ENCODE measurements at places on chromosomes 12 and 14.

DNA sequence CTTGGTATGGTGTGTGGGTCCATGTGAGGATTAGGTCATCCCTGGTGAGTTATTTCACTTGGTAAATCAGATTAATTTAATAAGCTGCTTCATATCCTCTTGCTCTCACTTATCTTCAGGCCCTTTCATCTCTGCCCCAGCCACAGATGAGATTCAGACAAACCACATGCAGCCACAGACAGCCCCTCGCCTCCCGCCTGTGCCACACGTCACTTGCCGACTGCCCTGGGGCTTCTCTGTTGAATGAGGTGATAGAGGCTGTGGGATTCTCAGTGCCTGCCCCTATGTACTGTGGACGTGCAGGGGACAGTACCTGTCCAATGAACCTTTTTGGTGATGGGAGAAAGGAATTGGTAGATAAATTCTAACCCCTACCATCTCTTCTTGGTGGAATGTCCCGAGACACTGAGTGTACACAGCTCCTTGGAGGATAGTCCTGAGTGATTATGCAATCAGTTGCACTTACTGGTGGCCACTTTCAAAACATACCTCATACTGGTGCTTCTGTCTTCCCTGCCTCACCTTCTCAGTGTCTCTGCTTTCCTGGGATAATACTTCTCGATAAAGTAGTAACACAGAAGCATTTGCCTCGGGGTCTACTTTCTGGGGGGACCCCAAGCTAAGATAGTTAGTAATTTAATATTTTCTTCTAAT, 248.7 kb downstream of the TTC6 start:
- no peak for DNase-seq

DNA sequence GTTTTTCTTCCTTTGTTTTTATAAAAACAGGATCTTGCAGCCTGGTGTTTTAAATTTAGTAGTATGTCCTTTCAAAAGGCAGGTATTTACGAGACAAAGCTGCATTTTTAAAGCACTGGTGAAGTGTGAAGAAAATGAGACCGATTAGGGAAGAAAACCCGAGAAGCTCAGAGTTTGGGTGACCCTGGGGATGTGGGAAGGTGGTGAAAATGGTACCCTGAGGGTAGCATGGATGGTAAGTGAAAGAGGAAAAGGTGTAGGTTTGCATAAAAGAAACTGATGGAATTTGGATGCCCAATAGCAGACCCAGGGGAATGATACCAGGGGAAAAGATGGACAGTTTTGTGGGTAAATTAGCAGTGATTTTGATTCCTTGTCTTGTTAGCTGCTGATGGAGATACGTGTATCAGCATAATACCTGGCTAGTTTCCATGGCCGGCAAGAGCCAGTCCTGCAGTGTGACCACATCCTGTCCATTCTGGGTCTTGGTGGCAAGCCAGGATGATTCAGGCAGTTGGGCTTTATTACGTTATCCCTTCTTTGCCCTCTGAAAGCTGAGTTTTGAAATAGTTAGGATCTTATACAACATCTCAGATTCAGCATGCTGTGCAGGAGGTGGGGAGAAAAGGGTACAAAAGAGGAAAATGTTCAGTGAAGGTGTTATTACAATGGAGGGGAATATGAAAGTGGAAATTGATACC, 8.9 kb downstream of the BICD1 start:
- DNase-seq: no peak

- DNase-seq: no peak
Observed at GRCh38 chr14:95320955-95321600, 1.4 kb upstream of the CLMN start.

DNA sequence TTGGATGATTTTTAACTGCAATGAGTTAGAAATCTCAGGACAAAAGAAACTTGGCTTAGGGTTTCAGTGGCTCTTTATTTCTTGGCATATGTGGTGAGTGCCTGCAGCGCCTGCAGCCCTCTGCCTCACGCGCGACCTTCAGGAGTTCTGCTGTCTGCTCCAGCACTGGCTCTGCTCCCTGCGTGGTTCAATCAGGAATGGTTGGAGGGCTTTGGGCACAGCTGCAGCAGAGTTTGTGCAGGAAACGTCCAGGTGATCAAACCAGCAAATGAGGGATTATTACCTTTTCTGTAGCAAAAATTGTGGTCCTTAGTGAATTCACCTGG, 19.8 kb downstream of the PPM1H start:
- no peak for DNase-seq

DNA sequence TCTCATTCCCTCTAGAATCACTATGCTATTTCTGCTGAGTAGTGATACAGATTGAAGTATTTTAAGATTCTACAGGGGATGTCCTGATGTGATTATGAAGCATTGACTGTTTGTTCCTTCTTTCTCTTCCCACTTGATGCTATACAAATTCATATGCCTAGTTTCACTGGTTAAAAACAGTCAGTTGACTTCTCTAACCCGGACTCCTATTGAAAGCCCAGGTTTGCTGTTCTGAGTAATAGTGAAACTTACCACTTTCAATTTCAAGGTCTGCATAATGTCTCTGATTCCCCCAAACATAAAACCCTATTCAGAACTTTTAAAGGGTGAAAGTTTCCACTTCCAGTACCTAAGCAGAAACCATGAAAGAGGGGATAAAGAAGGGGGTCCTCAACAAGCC, 117.7 kb upstream of the RPL10L start:
- no peak for DNase-seq

GRCh38 chr12:89999699-90000505, 291.3 kb upstream of the ATP2B1 start:
- no peak for DNase-seq

GRCh38 chr14:31819281-31819680, 257.8 kb upstream of the ARHGAP5 start:
- DNase-seq: no peak

DNA sequence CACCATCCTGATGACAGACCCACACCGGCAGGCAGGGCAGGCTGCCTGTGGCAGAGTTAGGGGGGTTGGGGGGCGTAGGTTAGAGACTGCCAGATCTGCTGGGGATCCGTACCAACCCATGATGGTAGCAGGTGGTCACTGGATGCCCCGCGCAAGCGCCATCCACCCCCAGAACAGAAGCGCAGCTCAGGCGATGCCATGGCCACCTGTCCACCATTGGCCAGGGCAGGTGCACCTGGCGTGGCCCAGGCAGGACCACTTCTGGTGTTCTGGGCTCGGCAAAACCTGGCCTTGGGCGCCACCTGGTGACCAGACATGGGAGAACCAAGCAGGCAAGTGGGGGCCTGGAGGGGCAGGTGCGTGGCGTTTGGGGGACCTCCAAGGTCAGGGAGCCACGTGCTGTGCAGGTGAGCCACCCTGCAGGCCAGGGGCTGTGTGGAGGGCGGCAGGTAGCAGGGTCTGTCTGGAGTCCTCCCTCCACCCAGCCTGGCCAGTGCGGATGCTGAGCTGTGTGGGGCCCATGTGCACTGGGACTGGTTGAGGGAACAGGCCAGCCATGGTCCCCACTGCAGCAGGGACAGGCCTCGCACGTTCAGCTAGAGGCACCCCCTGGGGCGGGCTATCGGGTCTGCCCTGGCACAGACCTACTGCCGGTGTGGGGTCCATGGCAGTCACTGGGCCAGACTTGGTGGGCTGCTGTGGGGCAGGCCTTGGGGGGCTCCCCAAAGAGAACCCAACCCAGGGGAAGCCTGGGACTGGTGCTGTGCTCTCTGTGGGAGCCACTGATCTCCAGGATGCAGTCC, 15.6 kb downstream of the BAG5 start:
- peak; percentile 85 for DNase-seq

DNA sequence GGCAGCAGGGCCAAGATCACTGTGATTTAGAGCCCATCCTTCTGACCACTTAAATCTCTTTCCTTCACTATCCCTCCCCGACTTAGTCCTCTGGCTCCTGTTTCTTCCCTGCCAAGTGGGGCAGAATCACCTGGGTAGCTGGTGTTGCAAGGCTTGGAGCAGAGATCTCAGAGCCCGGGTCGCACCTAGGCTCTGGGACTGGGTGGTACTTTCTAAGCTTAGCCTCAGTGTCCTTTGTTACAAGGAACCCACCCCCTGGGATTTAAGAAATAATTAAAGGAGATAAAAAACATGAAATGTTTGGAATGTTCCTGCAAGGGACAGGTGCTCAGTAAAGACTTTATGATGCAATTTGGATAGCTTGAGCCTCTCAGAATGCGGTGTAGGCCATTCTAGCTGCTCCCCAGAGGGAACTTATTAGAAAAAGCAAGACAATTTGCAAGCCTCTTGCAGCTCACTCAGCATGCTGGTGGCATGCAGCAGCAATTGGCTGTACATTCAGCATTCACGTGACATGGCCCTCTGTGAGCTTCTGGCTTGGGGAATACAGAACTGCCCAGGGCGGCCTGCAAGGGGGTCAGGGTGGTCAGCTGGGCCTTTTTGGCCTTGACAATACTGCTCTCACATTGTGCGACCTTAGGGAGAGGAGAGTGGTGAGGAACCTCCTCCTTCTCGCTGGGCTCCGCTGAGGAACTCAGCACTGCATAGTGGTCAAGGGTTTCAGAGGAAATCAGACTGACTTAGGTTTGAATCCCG, 16.8 kb downstream of the C14orf132 start:
- no peak for DNase-seq

DNA sequence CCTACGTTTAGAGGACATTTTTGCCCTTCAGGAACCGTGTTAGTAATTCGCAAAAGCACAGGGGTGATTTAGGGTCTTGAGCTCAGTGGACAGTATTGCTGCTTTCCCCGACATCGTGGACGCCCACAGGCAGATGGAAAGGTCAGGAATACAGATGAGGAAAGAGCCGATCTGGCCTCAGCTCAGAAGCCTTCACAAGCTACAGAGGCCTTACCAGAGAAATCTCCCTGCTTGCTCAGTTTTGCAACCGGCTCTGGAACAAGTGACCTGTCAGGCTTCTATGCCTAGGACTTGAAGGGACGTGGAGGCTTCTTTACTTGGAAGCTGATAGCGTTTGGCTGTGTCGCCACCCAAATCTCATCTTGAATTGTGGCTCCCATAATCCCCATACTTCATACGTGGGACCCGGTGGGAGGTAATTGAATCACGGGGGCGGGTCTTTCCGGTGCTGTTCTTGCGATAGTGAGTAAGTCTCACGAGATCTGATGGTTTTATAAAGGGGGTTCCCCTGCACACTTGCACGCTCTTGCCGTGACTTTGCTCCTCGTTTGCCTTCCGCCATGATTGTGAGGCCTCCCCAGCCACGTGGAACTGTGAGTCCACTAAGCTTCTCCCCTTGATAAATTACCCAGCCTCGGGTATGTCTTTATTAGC, 332.5 kb downstream of the MED13L start:
- DNase-seq: no peak

- no peak for DNase-seq
Observed at GRCh38 chr12:55745361-55746173, 2.6 kb downstream of the GDF11 start.

GRCh38 chr14:22485649-22486048, 103.4 kb downstream of the DAD1 start:
- no peak for DNase-seq

GRCh38 chr12:89210277-89210676, 142.0 kb downstream of the DUSP6 start:
- no peak for DNase-seq

GRCh38 chr12:5927732-5928516, 17.1 kb downstream of the ANO2 start:
- DNase-seq: no peak

GRCh38 chr12:118397708-118398440, 21.5 kb downstream of the SUDS3 start:
- DNase-seq: no peak

- no peak for DNase-seq
Observed at GRCh38 chr14:85459361-85460000, 70.5 kb upstream of the FLRT2 start.

DNA sequence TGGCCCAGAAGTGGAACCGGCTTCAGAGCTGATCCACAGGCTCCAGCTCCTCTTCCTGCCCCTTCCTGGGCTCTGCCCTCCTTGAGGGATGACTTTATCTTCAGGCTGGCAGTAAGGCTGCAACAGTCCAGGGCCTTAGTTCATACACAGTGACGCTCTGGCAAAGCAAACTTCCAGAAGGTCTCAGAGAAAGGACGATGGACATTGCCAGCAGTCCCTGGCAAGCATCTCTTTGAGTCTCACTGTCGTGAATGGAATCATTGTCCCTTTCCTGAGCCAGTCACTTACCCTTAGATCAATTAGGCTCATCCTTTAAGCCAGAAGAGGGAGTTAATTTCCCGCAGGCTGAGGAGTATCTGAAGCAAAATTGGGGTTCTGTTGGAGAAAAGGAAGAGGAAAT, 8.6 kb downstream of the AK7 start:
- DNase-seq: no peak

- DNase-seq: peak; percentile 81
Observed at GRCh38 chr14:68968051-68968450, 11.1 kb downstream of the ACTN1 start.

- DNase-seq: no peak
Observed at GRCh38 chr12:130562716-130563115, 153.4 kb downstream of the RIMBP2 start.

- no peak for DNase-seq
Observed at GRCh38 chr12:98449584-98449983, 65.8 kb upstream of the TMPO start.

- DNase-seq: no peak
Observed at GRCh38 chr14:74326369-74327152, 21.7 kb upstream of the VRTN start.

GRCh38 chr12:122402264-122402663, 20.2 kb downstream of the CLIP1 start:
- no peak for DNase-seq

GRCh38 chr12:93197067-93197593, 180.6 kb upstream of the NUDT4 start:
- no peak for DNase-seq

- DNase-seq: peak; percentile 15
Observed at GRCh38 chr12:50275556-50275955, 7.8 kb downstream of the LIMA1 start.

- no peak for DNase-seq
Observed at GRCh38 chr14:100656996-100657395, 69.7 kb upstream of the DLK1 start.

DNA sequence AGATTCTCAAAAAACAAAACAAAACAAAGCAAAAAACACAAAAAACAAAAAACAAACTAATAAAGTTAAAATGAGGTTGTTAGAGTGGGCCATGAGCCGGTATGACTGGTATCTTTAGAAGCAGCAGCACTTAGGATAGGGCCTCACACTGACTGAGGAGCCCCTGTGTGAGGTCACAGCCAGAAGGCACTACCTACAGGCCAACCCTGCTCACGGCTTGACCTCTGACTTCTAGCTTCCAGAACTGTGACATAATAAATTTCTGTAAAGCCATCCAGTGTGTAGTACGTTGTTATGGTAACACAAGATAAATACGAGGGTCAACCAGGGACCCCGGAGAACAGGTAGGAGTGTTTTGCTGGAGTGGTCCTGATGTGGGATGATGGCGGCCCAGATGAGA, 629.6 kb downstream of the VRK1 start:
- DNase-seq: no peak

DNA sequence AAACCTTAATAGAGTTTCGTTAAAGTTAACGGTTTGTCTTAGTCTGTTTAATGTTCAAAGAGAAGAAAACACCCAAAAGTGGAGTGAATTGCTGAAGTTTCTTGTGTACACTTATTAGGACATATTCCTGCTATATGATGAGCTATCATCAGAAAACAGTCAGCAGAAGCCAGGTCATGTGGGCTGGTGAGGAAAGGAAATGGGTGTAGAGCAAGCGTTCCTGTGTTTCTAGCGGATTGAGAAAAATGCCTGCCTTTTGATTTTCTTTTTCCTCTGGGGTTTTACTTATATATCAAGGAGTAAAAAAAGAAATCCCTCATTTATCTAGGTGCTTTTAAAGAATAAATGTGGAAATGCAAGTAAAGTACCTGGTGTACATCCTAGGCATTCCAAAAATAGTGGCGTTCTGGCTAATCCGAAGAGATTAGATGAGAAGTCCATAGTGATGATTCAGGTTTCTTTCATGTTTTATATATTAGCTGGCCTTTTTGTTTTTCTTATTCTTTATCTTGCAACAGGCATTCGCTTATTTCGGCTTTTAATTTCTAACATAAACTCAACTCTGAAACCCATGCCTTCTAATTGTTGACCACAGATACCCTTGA, 50.7 kb downstream of the FLRT2 start:
- DNase-seq: no peak

Measured in activated CD8-positive, alpha-beta T cell treated with anti-CD3 and anti-CD28 coated beads for 36 hours (primary cell).